ENCODE measurements at places on chromosomes 16 and 17.

DNA sequence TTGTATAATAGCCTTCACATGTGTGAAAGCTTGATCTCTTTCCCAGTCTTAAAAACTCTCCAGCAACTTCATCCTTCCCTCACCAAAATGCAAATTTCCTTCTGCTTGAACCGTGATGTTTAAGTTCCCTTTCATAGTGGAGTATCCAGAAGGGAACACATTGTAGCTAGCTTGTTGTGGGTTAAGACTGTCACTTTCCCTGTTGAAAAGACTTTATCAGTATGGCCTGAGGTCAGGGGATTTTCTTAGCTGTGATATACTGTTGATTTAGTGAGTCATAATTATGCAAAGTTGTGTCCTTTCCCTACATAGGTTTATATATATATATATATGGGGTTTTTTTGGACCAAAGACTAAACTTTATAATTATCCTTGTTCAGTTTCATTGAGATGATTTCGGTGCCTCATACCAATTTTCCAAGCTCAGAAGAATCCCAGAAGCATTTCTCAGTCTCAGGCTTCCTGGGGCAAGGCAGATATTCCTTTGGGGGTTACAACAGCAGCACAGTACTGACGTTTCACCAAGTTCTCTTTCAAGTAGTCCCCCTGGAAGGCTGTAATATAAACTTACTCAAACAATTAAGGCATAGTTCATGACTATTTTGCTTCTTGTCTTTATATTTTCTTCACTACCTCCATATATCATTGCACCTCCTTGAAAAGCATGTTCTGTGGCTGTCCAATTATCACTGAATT lies 35.7 kb downstream of the ESRP2 start:
- DNase-seq = no peak

- no peak for DNase-seq
Observed at GRCh38 chr17:49731435-49731831, 23.7 kb upstream of the SLC35B1 start.

GRCh38 chr16:12985516-12985915 lies 84.1 kb downstream of the SHISA9 start:
- DNase-seq = no peak

DNA sequence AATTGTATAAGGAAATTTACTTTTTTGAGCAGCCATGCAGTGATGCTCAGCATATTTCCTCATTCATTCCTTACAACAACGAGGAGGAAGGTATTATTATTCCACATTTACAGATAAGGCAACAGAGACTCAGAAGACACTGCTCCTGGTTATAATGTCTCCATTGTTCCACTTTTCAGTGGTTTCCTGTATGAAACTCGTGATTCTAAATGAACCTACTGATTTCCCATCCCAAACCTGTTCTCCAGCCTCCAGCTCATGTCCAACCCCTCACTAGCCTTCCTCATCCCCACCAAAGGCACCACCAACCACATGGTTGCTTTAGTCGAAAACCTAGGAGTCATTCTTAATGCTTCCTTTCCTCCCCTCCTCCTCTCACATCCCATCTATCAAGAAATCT lies 12.5 kb upstream of the ERCC4 start:
- no peak for DNase-seq

DNA sequence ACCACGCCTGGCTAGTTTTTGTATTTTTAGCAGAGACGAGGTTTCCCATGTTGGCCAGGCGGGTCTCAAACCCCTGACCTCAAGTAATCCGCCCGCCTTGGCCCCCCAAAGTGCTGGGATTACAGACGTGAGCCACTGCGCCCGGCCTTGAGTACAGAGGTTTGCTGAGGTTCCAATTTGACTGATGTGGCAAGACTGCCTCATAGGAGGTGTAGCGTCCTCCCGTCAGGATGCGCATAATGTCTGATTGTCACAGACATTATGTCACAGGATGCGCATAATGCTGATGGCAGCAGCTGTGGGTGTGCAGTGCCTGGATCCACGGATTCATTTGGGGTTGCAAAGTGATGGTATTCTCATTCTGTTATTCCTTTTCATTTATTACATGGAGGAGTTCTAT lies 45.2 kb downstream of the HAPSTR1 start:
- DNase-seq = no peak

GRCh38 chr17:32699247-32699646 lies 177.7 kb downstream of the MYO1D start:
- DNase-seq = no peak

- no peak for DNase-seq
Observed at GRCh38 chr16:13448346-13448745, 471.6 kb upstream of the ERCC4 start.

- DNase-seq = no peak
Observed at GRCh38 chr16:2062801-2063200, 15.0 kb downstream of the TSC2 start.

- no peak for DNase-seq
Observed at GRCh38 chr16:68997564-68997963, 107.9 kb upstream of the HAS3 start.

Data from NCI-H524 treated with DMSO at 0.1 percent for 48 hours (cell line).